ENCODE measurements at places on chromosomes 13 and 19.

DNA sequence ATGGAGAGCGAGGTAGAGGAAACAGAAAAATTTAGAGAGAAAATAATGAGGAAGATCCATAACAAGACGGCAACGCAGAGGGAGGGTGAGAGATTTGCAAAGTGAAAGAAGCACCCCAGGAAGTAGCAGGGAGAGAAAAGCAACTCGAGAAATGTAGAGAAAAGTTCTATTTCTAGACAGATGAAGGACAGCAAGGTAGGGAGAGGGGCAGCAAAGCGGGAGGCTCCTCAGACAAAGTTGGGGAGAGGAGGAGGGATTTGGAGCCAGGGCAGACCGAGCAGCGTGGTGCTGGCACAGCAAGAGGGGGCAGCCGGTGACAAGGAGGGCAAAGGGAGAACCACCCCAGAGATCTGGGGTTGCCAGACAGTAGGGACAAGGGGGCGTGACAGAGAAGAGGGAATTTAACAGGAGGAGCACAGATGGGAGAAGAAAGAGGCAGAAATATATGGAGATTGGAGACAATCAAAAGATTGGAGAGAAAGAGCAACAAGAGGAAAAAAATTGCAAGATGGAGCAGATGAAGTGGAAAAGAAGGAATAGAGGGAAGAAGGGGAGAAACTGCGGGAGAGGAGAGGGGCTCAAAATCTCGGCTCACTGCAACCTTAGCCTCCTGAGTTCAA lies 989 bp downstream of the ZNF766 start:
- no peak for DNase-seq

- DNase-seq, result no peak
Measured at GRCh38 chr19:15779756-15780476, 7.5 kb upstream of the OR10H5 start.

DNA sequence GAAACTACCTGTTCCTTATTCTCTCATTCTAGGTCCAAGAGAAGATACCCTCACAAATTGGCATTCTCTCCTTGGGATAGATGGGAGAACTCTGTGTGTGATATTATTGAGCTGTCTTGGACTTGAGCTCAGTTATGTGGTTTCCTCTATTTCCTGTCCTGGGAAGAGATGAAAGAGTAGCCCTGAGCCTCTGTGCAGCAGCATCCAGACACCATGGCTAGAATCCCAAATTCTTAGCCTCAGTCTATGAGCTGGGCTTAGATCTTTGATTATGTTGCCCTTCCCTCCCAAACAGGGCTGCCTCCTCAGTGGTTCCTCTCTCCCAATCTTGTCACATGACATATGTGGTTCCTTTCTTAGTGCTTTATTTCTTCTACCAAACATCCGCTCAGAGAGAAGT lies 290.7 kb downstream of the SPRY2 start:
- no peak for DNase-seq

GRCh38 chr19:9863759-9864158 lies 28.6 kb downstream of the PIN1 start:
- no peak for DNase-seq

GRCh38 chr19:29326351-29326750 lies 113.4 kb upstream of the UQCRFS1 start:
- DNase-seq, result no peak

GRCh38 chr13:98751367-98751782 lies 1.1 kb downstream of the SLC15A1 start:
- DNase-seq, result no peak

DNA sequence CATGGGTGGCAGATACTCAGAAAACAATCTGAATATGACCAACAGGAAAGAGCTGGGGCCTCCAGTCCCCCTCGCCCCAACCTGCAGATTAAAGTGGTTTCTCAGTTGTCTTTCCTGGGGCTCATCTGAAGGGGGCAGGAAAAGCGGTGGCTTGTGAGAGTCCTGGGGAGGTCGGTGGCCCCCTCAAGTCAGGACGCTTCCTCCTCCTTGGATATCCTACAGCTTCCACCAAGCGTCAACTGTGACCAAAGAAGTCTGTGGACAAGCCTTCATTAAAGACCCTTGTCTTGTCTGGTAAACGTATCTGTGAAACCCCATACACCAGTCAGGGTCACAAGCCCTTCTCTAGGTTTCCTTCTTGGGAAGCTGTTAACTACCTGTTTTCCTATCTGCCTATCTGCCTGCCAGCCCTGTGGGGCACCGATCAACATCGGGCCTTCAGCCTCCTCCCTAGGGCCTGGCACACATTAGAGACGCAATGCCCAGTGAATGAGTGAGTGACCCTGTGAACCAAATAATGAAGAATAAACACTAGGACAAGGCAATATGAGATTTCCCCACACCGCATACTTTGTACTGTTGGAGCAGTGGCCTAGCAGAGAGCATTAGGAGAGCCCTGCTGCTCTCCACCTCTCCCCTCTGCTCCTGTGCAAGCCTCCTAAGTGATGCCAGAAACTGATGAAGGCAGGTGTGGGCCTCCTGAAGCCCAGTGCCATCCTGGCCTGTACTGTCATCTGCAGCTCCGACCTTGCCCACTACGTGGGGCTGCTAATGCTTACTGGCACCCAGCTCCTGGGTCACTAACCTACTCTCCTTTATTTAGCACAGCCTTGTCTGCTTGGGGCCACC lies 1317.8 kb downstream of the UQCRFS1 start:
- no peak for DNase-seq

DNA sequence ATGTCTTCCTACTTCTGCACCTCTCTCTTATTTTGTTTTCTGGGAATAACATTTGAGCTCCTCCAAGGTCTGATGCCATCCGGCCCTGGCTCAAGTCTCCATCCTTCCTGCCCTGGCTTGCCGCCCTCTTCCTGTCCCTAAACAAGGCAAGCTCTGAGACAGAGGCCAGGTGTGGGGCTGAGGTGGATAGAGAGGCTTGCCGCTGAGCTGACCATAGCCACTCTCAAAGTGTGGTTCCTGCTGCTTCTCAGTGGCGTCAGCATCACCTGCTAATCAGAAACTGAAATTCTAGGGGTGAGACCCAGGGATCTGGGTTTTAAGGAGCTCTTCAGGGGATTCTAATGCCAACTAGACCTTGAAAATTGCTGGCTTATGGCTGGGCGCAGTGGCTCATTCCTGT lies 6.0 kb upstream of the TPRX2 start:
- DNase-seq, result no peak

DNA sequence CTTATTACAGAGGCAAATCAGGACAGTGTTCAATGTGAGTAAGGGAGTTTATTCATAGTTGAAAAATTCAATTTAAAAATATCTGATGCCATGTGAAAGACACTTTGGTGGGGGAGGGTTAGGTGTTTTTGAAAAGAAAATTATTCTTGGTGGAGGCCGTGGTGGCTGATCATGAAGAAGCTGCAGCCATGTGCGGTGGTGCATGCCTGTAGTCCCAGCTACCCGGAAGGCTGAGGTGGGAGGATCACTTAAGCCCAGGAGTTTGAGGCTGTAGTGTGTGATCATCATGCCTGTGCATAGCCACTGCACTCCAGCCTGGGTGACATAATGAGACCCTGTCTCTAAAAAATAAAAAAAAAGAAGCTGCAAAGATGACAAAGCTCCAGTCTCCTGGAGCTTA lies 28.6 kb downstream of the WDFY2 start:
- no peak for DNase-seq

DNA sequence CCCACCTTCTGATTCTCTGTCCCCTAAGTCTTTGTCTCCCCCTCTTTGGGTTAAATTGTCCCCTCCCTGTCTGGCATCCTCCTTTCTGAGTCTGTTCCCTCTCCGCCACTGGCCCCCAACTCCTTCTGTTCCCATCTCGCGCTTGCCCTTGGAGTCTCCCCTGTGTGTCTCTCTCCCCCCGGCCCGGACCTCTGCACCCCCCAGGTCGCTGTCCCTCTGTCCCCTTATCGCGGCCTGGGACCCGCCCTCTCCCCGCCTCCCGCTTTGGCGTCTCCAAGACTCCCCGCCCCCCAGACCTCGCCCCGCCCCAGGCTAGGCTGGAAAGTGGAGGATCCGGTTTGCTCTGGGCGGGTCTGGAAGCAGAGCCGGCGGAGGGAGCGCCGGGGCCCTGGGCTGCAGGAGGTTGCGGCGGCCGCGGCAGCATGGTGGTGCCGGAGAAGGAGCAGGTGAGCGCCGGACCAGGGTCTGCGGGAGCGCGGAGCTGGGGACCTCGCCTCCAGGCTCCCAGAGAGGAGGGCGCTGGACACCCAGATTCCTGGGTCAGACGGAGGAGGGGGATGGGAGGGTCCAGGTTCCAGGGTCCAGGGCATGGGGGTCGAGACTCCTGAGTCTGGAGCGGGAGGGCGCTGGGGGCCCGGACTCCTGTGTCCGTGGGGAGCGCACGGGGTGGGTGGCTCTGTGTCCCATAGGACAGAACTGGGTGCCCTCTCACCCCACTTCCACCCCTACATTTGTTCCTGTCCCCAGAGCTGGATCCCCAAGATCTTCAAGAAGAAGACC lies at the start of gene TRPM4:
TRPM4 (plus strand) TSS at position 348 of the 780 bp plus-strand sequence; CDS start at position 423, 75 bp downstream.
- peak; percentile 27 for DNase-seq

DNA sequence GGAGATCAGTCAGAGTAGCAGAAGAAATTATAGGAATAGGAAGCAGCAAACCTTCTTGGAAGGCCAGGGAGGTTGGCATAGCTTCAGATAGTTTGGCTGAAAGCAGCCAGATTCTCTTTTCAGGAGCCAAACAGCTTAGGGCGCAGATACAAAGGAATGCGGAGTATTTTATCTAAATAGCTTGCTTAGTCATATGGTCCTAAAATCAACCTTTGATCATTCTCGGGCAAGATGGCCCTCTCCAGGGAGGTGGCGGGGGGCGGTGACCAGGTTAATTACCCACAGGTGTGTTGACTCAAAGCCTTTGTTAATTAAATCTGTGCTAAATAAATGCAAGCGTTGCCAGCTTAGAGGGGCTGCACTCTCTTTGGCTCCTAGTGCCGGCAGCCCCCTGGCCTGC lies 12.5 kb upstream of the NCR1 start:
- no peak for DNase-seq

DNA sequence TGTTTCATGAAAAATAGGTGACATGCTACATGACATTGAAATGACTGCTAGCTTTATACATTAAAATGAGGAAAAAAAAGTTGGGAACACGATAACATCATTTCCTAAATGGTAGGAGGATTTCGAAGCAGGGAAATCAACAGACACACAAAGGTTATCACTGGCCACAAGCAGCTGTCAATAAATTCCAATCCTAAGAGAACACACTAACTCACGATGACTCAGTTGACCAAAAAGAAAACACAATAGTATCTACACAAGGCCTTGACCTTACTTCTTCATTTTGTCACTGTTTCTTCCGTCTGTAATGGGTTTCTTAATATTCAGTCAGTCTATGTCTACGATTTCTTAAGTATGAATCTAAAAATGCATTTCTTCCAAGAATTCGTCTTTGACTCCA lies 36.5 kb downstream of the STARD13 start:
- no peak for DNase-seq

DNA sequence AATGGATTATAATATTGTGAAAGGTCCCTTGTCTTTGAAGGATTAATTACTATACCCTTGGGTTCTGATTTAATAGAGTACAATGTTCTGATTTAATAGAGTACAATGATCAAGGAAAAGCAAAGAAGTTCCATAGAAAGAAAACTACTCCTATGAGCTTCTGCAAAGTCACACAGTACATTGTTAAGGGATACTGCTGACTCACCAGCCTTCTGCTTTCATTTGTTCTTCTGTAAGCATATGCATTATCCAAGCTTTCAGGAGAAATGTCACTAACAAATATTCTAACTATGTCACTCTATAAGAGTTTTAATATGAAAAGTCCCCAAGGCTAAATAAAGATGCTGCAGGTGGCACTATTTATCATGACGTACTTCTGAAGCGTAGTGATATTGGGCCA lies 396.7 kb downstream of the RFC3 start:
- DNase-seq, result no peak

DNA sequence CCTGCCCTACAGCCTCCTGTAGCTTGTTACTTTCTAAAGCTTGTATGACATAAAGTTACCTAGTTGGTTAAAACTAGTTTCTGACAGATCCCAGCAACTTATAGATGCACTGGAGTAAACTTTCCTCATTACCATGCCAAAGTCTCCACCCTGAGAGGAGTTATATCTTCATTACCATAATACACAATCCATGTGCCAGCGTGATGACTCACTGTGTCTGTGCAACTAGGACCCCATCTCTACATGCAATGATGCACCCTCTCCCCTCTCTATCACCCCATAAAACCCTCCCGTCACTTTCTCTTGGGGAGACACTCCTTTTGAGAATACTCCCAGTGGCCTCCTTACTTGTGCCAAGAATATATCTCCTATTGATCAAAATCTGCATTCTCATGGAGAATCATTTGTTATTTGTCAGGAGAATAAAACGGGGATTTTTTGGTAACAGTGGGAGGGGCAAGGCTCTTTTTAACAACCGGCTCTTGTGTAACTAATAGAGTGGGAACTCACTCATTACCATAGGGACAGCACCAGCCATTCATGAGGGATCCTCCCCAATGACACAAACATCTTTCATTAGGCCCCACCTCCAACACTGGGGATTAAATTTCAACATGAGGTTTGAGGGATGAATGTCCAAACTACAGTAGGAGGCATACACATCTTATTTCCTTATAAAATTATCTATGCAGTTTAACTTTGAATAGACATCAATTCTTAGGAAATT lies 235.1 kb upstream of the ATXN8OS start:
- DNase-seq, result no peak

- no peak for DNase-seq
Measured at GRCh38 chr13:93549326-93550005, 322.9 kb downstream of the GPC6 start.

DNA sequence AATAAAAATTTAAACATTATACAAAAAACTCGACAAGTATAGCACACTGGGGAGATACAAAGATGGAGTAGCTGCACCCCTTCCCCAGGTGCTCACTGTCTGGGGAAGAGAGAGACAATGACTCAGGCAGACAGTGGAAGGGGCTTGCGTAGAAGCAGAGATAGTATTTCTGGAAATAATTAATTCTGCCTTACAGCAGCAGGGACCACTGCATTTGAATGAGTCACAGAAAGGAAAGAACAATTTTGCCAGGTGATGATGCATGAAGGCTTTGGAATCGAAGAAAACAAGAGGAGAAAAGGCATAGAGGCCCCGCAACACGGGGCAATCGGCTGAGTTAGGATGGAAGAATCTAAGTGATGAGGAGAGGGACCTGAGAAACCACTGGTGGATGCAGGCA lies 447.4 kb downstream of the EFNB2 start:
- DNase-seq, result no peak

GRCh38 chr13:94454906-94455305 lies 24.6 kb downstream of the DCT start:
- no peak for DNase-seq

Measured in stimulated activated CD4-positive, alpha-beta T cell treated with anti-CD3 and anti-CD28 coated beads, TNF-alpha, amount 100 ng/mL, for 4 hours (primary cell).